Breast epithelium (tissue), 4 donors: ENCODE measurements at places on chromosomes 7 and 10. TPM values are rescaled to one million over a fixed set of nuclear protein-coding genes. Genes with fewer than 3 reads are reported as not detected.

DNA sequence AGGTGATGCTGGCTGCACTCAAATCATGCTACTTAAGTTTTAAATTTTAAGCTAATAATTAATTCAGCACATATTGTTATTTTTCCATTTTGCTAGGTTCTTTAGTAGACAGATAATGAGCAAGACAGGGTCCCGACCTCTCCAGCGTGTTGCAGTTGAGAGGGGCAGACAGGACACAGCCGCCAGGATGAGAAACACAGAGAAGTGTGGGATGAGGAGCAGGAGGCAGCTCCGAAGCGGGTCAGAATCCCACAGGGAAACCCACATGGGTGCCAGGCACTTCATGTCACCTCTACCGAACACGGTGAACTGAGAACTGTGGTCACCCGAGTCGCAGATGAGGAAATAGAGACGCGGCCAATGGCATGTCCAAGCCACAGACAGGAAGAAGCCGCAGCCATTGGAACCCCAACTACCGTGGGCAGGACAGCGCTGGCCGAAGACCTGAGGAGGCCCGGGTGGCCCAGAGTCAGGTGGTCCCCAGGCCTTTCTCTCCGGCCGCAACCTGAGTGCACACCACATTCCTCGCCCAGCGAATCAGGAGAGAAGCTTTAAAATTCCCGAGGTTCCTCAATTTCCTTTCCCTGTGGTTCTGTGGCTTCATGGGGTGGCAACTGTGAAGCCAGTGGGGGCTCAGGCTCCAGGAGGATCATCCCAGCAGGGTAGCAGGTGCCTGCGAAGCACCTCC is 213.0 kb downstream of the DNAJB6 start:
- DNase-seq, result no peak

Gene KIF20B
- total RNA-seq, result 3.3 TPM

- DNase-seq, result no peak
Observed at GRCh38 chr7:98922392-98923187, 44.3 kb downstream of the TRRAP start.

GRCh38 chr10:60086862-60087261 is 180.5 kb upstream of the CCDC6 start:
- no peak for DNase-seq

GRCh38 chr10:69123747-69124562 is at the start of gene VPS26A:
VPS26A (plus strand) TSS chr10:69124178; CDS start chr10:69124278, 100 bp downstream.
- DNase-seq, result peak; percentile 99

- DNase-seq, result no peak
Observed at GRCh38 chr10:78777466-78777865, 291.3 kb upstream of the ZMIZ1 start.

GRCh38 chr7:133434246-133434865 is 181.5 kb downstream of the EXOC4 start:
- DNase-seq, result no peak

DNA sequence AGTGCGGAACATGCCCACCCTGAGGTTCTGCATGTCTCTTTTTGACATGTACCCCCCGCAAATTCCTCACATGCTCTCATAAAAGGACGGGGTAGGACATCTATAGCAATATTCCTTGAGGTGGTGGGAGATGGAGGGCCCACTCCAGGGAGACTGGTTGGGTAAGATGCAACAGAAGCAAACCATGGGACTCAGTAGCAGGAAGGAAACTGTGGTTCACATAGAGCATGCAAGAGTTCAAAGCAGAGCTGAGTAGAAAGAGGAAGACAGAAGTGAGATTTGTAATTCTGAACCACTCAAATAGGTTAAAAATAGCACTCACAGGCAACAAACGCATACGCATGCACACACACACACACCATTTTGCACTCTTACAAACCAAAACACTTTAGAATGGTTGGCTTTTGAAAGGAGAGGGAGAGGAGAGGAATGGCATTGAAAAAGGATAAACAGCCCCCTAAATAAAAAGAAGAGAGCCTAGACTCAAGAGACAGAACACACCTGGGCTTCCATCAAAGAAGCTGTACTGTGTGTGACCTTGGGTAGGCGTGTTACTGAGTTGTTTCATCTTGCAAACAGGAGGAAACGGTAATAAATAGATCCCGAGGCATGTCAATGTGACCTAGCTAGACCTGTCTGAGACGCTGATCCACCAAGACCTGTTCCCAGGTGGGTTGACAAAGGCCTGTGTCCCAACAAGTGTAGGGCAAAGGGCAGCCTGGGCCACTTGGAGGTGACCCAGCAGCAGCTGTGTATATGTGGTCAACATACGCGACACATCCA is 77.6 kb upstream of the LRRC4 start:
- peak; percentile 31 for DNase-seq

DNA sequence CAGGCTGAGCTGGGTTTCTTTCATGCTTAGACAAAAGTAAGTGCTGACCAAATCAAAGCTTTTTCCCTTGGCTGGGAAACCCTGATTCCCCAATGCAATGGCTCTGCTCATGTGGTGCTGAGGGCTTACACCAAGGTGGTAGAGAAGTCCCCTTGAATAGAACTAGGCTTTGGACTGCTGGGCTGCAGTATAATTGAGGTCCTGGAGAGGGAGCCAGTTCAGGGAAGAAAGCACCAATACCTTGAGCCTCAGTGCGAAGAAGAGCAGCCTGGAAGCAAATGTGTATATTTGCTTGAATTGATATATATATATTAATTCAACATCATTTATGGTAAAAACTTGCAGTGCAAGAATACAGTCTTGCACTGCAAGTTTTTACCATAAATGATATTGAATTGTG is 391.1 kb downstream of the RPS24 start:
- DNase-seq, result no peak

- no peak for DNase-seq
Observed at GRCh38 chr10:124500757-124501156, 39.1 kb downstream of the LHPP start.

- no peak for DNase-seq
Observed at GRCh38 chr10:29448125-29448524, 159.3 kb downstream of the LYZL1 start.

DNA sequence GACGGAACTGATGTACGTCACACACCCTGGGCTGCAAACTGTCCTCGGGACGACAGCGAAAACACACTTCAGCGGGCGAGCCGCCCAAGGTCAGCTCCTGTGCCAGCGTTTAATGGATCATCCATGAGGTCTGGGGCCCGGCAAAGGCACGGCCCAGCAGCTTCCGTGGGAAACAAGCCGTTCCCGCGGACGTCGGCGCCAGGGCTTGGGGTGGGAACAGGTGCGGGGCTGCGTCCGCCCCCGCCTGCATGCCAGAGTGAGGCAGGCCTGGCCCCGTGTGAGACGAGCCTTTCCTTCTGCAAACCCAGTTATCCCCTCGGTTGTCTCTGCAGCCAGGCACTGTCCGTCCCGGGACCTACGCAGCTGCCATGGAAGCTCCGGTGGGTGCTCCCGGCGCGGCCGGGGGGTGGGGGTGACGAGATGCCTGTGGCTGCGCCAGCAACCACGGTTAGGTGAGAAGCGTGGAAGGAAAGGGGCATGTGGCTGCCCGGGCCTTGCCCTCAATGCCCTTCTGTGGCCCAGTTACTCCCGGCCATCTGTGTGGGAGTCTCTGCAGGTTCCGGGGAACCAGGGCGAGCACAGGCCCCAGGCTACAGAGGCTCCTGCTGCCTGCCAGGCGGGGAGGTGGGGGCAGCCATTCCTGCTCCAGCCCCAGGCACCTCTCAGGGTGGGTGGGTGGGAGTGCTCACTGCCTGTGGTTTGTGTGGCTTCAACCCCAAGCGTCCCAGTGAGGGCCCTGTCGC is 42.2 kb upstream of the PDGFA start:
- no peak for DNase-seq

Gene REEP3
- total RNA-seq, result 55.4 TPM

- DNase-seq, result no peak
Observed at GRCh38 chr10:30396698-30397097, 37.3 kb upstream of the MAP3K8 start.
